Bronchial smooth muscle cell (primary cell): ENCODE measurements at places on chromosomes 11 and 22. TPM values are rescaled to one million over a fixed set of nuclear protein-coding genes. Genes with fewer than 3 reads are reported as not detected.

The ANKK1 gene
- total RNA-seq: under 0.01 and 0.17 TPM in 2 replicates

The CHRNA10 gene
- total RNA-seq: 0.43 and 0.47 TPM in 2 replicates

The GAL gene
- total RNA-seq: 0.09 and 0.47 TPM in 2 replicates

The FAM180B gene
- total RNA-seq: 0.09 and 0.16 TPM in 2 replicates

The CRYBB3 gene
- not detected in 2 replicates for total RNA-seq
